ENCODE measurements at places on chromosomes 5 and 9.

DNA sequence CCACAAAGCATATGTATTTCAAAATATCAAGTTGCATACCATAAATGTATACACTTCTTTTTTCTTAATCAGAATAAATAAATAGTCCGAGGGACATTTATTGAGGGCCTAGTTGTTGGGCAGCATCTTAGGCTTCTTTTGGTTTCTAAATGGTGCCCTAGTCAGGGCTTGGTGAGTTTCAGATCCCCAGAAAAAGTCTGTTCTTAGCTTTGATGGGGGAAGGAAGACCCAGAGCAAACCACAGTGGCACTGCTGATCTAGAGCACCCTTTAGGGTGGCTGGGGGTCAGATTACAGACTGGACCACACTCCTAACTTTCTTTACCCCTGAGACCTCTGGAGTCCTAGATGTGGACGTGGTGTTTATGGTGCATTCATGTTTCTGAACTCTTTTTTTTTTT is 97.8 kb downstream of the C9orf152 start:
- no peak for DNase-seq

DNA sequence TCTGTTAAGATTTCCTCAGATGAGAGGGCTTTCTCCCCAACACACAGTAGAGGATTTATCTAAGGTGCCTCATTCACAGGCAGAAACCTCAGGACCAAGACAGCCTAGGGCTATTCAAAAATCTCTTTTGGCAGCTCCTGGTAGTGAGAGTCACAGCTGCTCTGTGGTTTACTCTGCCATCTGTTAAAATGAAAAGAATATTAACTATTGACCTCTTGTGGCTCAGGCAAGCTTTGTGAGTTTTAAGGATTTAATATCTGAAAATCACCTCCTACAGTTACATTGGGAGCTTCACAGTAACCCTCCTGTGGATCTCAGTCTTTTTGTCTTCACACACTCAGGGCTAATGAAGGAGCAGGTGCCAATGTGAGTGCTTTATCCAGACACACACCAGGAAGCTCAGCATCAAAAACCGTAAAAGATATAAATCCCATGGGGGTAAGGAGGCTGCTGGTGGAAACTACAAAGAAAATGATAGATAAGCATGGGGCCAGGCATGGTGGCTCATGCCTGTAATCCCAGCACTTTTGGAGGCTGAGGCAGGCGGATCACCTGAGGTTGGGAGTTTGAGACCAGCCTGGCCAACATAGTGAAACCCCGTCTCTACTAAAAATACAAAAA is 29.7 kb downstream of the PPP1R2B start:
- DNase-seq, result no peak

DNA sequence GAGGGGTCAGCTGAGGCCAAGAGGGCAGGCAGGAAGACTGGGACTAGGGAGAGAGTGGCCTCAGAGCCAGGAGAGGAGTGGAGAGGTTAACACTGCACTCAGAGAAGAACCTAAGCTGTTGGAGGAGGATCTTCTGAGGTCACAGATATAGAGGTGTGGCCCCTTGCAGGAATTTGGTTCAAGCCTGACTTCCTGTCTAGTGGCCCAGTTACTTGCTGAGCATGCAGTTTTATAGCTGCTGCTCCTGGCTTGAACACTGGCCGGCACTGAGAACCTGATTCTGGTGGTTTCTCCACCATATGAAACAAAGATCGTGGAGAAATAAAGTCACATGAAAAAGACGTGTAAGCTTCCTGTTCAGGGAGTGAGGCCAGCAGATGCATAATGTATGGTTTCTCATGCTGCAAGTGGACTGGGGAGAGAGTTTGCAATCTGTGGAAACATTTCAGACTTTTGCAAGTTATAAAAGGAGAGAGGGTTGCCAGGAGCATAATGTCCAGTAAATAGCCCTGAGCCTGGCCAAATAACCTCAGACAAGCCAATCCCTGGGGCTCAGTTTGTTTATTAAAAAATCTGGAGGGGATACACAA is 82.6 kb downstream of the GALNT10 start:
- DNase-seq, result no peak

- DNase-seq, result no peak
Measured at GRCh38 chr5:170179626-170180025, 53.2 kb upstream of the C5orf58 start.

GRCh38 chr5:99765011-99765410 is 770.2 kb upstream of the FAM174A start:
- no peak for DNase-seq

DNA sequence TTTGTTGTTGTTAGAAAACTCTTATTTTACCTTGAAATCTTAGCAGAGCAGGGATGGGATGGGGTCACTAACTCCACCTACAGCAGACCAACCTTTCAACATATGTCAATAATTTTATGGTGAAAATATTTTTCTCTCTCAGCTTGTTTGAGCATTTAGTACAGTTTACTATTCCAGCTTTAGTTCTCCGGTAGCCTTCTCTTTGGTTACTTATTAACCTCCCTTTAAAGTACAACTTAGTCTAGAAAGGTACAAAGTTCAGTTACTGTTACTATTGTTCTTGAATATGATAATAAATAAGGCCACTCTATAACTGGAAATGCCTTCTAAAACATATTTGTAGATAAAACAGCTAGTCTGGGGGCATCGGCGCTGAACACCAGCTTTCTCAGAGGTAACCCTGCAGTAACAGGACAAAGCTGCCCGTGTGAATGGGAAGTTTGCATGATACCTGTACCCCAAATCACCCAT is 233.3 kb downstream of the PCSK1 start:
- no peak for DNase-seq

DNA sequence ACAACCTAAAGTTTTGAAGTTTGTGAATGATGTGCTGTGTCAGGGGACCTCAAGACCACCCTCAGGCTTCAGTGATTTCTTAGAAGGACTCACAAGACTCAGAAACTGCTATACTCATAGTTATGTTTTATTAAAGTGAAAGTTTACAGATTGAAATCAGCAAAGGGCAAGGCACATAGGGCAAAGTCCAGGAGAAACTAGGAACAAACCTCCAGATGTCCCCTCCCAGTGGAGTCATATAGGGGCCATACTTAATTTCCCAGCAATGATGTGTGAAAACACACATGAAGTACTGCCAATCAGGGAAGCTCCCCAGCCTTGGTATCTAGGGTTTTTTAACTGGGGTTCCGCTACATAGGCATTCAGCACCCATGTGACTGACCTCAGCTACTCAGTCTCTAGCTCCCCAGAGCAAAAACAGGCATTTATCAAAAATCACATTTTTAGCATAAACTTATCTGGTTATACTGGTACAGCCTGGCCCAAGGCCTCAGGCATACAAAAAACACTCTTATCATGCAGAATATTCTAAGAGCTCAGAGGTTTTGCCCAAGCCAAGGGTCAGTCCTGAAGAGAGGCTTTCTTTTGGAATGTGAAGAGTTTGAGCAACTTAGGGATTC is 74.7 kb upstream of the ANKRD55 start:
- no peak for DNase-seq

GRCh38 chr5:138186002-138186447 is 7.1 kb downstream of the KIF20A start:
- DNase-seq, result no peak

DNA sequence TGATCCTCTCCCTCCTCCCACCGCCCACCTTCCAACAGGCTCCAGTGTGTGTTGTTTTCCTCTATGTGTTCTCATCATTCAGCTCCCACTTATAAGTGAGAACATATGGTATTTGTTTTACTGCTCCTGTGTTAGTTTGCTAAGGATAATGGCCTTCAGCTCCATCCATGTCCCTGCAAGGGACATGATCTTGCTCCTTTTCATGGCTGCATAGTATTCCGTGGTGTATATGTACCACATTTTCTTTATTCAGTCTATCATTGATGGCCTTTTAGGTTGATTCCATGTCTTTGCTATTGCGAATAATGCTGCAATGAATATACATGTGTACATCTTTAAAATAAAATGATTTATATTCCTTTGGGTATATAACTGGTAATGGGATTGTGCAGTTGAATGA is 80.2 kb upstream of the C5orf63 start:
- no peak for DNase-seq
